ENCODE measurements at places on chromosomes 2 and 18.

DNA sequence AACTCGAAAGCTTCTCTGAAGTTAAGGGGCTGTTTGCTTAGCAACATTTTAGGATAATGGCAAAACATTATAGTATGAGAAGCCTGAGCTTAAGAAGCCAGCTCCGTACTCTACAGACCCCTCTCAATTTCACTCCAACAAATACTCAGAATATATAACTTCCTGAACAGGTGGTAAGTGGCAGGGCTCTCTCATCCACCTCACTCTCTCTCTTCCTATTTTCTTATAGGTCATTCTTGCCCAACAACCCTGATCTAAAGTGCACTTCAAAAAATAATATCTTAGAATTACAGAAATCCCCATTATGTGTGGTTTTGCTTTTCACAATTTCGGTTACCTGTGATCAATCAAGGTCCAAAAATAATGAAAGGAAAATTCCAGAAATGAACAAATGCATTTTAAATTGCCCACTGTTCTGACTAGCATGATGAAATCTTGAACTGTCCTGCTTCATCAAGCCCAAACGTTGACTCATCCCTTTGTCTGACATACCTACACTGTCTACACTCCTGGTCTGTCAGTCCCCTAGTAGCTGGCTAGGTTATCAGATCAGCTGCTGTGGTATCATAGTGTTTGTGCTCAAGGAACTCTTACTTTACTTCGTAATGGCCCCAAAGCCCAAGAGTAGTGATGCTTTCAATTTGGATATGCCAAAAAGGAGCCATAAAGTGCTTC lies 122.8 kb upstream of the COL5A2 start:
- no peak for DNase-seq

DNA sequence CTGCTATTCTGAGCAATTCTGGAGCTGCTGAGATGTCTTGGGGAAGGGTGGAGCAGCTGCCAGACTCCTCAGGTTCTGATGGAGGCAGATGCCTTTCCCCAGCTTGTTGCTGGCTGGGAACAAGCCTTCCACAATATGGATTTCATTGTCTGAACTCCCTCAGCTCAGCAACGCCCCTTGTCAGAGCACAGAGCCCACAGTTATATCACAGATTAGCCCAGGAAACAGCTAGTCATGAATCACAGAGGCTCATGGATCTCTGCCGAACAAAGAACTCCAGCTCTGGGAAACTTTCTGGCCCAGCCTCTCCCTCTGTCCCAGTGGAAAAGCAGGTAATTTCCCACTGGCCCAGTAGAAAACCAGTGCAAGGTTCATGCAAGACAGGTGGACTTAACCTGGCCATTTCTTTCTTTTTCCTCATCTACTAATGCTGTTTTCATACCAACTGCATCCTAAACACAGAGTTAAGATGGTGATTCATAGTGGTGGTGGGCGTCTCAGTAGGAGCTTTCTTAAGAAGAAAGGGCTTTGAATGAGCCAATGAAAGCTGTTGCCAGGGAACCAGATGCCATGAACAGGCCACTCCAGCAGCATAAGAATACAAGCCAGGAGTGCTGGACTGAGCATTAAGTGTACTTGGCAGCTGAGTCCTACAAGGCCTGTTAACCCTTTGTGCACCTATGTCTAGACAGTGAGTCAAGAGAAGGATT lies 8.7 kb upstream of the KIAA2012 start:
- DNase-seq = no peak

- DNase-seq = no peak
Measured at GRCh38 chr18:44979748-44980147, 299.1 kb downstream of the SETBP1 start.

- no peak for DNase-seq
Measured at GRCh38 chr2:25053041-25053440, 11.2 kb downstream of the EFR3B start.

GRCh38 chr18:23871410-23871809 lies 143.1 kb upstream of the TTC39C start:
- DNase-seq = no peak

DNA sequence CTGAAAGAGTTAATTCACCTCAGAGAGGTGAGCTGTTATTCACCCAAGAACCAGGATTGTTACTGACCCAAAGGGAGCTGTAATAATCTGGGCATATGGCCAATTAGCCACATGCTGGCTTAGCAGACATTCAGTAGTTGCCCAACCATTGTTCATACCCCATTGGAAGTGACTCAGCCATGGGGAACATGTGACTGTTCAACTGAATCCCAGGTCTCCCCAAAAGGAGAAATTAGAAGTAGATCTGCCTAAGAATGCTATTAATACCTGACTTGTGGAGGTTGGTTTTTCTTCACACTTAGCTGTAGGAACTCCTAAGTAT lies 272.6 kb upstream of the UBE2E3 start:
- DNase-seq = no peak

- DNase-seq = no peak
Measured at GRCh38 chr2:30631051-30631671, 176.1 kb downstream of the CAPN13 start.

- no peak for DNase-seq
Measured at GRCh38 chr2:174395969-174396630, 570 bp downstream of the SCRN3 start.
